HT-29 (cell line): ENCODE measurements at places on chromosomes 16 and 17. TPM values are rescaled to one million over a fixed set of nuclear protein-coding genes. Genes with fewer than 3 reads are reported as not detected.
A peak's percentile ranks its signal among the peaks of the same experiment; 100 is the strongest.

The IL17C gene
- total RNA-seq = 0.28 TPM in 1 of 2 replicates, not detected in the other

DNA sequence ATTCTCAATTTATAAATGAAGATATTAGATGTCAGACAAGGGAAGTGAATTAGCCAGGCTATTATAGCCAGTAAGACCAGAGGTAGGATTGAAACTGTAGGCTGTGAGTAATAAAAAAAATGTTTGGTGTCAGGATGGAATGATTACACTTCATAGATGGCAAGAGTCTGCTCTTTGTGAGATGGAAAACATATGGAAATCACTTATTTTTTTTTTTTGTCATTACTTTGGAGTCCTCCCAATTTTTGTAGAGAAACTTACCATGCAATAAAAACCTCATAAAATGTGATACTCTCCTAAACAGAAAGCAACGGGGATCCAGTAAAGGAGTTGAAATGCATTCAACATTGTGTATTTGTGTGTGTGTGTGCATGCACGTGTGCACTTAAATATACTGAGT is 532.7 kb upstream of the CDH8 start:
- DNase-seq = no peak

DNA sequence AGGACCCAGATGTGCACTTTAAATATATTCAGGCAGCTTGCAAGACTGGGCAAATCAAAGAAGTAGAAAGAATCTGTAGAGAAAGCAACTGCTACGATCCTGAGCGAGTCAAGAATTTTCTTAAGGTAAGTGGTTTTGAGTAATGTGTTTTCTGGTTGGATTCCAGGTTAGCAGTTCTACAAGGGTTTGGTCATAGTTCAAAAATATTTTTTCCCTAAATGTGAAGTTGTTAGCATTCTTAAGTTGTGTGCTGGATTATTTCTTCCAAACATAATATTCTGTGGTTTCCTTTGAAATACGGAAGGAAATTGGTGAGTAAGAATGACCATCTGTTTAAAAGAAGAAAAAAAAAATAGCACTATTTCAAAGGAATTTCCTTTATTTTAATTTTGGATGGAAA is 38.4 kb downstream of the PTRH2 start:
- no peak for DNase-seq

DNA sequence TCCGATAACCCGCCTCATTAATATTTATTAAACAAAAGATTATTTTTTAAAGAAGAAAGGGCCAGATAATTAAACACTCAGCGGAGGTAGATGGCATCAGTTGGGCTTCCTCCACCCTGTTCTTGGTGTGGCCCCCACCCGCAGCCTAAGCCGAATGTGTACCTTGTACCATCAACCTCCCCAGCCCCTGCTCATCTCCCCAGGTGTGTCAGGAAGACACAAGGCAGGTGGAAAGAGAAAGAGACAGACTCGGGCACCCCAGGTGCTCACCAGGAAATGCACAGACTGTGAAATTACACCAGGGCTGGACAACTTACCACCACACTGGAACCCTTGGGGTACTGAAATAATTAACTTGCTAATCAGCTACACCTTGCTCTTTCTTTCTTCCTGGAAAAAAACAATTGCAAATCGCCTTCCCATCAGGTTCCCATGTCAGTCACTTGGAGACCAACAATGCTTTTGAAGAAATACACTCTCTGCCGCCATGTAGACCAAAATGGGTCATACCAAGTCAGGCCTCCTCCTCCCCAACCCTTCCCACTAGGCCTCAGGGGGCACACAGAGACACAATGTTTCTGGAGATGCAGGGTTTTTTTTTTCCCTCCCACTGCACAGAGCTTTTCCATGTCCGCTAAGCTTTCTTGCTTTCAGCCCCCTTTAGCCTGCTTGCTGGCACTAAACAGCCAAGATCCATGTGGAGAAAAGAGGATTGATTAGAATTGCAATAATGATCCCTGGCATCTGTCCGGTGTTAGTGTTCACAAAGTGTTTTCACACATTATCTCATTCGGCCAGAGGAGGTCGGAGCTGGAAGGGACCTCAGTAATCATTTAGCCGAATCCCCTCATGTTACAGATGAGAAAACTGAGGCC is 8.6 kb upstream of the LHX1 start:
- DNase-seq = no peak

- DNase-seq = no peak
Measured at GRCh38 chr17:74883241-74883745, 10.1 kb downstream of the FADS6 start.

- no peak for DNase-seq
Measured at GRCh38 chr17:49123061-49123460, 9.5 kb upstream of the B4GALNT2 start.

DNA sequence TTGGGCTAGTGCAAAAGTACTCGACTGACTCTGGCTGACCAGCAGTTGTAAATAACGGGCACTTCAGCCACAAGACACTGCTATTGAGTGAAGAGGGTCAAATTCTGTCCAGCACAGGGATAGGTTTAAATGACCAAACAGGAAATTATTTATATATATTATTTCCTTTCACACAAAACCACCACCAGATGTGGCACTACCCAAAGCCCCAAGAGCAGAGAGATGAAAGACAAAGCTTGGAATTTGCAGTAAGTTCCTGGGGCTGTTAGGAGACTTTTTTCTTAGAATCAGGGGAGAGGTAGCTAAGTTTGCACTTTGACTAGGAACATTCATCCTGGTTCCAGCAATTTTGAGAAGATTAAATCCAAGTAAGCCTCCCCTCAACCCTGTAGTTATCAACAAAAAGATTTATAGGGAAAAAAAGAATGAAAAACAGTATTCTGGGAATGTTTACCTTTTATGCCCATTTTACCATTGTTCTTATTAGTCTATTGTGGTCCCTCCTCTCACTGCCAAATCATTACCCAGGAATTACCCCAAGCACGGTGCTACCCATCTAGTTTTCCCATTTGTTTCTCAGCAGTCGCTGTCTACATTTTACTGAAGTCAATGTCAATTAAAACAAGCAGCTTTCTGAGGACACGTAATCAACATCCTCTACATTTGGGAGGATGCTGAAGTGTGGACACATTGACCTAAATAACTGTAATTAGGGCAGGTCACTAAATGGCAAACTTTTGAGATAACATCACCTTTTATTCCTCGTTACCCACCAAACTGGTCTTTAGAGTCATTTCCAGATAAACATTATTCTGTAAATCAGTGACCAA is 43.5 kb downstream of the GRB7 start:
- peak; percentile 11 for DNase-seq
